M059J (cell line): ENCODE measurements at places on chromosomes 12 and 14. TPM values are rescaled to one million over a fixed set of nuclear protein-coding genes. Genes with fewer than 3 reads are reported as not detected.

AQP2 gene
- not detected in 2 replicates for total RNA-seq

- no peak for DNase-seq
These were observed 160.4 kb upstream of the PWP1 start for GRCh38 chr12:107525063-107525718.

DNA sequence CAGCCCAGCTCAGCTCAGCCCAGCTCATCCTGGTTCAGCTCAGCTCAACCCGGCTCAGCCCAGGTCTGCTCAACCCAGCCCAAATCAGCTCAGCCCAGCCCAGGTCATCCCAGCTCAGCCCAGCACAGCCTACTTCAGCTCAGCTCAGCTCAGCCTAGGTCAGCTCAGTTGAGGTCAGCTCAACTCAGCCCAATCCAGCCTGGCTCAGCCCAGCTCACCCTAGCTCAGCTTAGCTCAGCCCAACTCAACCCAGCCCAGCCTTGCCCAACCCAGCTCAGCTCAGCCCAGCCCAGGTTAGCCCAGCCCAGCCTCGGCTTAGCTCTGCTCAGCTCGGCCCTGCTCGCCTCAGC is 332.3 kb downstream of the TMEM121 start:
- no peak for DNase-seq

SLCO1B1 gene
- total RNA-seq, result 0.12 and 0.27 TPM in 2 replicates

ADAM21 gene
- total RNA-seq, result 0.05 and 0.49 TPM in 2 replicates
